ENCODE measurements at places on chromosomes 13 and 19. TPM values are rescaled to one million over a fixed set of nuclear protein-coding genes. Genes with fewer than 3 reads are reported as not detected.

- no peak for DNase-seq
These were observed 2486.0 kb upstream of the PCDH20 start for GRCh38 chr13:63901630-63902029.

GRCh38 chr13:90717451-90717936 lies 630.0 kb upstream of the MIR17HG start:
- no peak for DNase-seq

DNA sequence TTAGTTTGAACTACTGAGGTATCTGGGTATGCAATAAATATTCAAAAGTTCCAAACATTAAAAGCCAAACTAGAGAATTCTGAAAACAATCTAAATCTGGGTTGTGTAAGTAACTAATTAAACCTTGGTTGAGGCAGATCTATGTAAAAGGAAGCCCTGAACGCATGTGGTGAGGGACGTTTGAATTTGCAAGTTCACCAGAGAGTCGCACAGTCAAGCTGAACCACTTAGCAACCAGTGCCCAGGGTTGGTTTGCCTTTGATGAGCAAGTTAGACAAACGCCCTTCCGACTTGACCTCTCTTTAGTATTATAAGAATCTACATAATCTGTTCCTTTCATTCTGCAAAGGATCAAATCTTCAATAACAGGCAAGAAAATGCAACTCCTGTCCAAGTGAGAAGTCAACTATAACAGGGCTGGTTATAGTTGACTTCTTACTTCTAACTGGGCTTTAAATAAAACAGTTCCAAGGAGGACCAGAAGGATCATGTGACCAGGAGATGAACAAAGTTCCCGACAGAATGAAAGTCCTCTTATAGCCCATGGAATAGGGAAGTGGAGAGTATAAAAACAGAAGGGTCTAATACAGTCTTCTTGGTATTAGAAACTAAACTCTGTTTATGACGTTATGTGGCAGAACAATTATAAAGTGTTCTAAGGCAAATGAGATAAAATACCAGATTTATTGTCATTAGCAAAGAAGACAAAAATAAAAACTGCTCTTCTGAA lies 40.6 kb downstream of the PHF11 start:
- DNase-seq, result no peak

- DNase-seq, result no peak
These were observed 8.1 kb upstream of the THSD1 start for GRCh38 chr13:52414051-52414450.

- DNase-seq, result no peak
These were observed 15.6 kb upstream of the FAM124A start for GRCh38 chr13:51206584-51206983.

DNA sequence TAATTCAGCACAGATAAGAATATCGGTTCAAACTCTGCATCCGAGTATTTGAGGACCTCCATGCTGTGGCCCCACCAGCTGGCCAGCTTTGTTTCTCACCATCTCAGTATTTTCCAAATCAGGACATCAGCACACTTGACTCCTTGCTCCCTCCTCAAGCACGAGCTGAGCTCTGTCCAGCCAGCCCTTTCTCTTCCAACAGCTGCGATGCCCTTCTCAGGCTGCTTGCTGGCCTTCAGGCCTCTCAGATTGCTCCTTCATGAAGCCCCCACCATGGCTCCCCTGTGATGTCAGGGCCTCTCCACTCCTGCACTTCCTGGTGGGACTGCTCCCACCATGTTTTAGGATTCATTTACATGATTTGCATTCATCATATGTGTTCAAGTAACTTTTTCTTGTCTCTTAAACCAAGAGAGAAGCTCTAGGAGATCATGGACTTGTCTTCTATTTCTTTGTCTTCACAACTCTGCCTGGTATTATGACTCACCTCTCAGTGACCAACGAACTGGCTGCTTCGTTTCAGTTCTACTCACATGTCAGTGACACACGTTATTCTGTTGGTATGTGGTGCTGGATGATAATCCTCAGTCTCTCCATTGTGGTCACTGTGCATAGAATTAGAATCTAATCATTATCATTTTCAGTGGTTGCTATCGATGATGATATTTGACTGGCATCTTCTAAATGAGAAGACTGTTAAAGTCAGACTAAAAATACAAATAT lies 471.7 kb downstream of the EFNB2 start:
- DNase-seq, result no peak

DNA sequence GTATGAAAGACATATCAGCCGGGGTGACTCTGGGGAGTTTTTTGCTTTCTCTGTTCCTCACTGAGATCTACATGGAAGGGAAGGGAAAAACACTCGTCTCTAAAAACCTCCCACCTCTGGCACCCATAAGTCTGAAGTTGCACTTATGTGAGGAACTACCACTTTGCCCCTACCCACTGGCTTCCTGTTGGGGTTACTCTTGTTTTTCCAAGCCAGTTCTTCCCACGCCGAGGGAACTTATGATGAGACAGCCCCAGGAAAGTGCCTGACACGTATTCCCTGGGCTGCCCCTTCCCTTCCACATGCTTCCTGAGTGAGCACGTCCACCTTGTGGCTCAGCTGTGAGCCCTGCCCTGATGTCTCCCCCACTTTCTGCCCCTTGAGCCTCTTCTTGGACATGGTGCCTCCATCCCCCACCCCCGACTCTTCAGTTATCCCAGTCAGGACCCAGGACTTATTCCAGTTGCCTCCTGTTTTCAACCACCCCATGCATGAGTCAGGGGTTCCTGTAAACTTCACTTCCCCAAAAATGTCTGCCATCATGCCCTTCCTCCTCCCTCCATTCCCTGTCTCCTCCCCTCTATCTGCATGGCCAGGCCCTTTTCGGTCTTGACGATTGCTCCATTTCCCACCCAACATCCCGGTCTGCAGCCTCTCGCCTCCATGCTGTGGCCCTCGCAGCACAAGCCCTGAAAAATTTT lies 5.1 kb upstream of the SIGLEC7 start:
- DNase-seq, result no peak

DNA sequence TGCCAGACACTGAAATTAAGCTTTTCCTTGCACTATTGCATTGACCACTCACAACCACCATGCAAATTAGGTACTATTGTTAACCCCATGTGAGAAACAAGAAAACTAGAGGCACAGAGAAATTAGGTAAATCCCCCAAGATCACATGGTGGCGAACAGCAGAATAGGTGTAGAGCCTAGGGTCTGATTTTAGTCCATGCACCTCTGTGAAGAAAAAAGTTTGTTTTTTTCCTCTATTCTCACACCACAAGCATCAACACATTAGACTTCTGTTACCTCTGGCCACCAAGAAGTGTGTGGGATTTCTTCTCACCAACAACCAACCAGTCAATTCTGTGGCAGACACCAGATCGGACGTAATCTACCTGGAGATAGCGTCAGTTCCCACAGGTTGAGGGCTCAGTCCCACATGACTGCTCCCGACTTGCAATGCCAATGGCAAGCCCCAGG lies 391.9 kb downstream of the COG6 start:
- DNase-seq, result no peak

DNA sequence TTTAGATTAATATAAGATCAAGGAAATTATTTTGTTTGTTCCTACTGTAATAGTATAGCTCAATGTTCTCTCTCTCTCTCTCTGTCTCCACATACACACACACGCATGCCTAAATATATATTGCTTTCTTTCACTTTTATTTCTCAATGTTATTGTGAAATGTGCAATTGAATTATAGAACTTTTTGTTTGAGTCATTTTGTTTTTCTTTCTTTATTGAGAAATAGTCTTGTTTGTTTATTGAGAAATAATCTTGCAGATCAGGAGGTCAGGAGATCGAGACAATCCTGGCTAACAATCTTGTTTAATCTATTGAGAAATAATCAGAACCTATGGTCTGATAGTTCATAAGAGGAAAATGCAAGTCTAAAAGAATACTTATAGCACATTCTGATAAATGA lies 1581.3 kb downstream of the EFNB2 start:
- no peak for DNase-seq

DNA sequence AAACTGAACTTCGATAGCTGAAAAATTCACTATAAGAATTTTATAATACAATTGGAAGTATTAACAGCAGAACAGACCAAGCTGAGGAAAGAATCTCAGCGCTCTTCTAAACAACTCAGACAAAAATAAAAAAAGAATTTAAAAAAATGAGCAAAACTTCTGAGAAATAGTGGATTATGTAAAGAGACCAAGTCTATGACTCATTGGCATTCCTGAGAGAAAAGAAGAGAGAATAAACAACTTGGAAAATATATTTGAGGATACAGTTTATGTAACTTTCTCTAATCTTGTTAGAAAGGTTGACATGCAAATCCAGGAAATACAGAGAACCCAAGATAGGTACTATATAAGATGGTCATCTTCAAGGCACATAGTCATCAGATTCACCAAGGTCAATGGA lies 25.4 kb downstream of the SLC25A15 start:
- DNase-seq, result no peak

- DNase-seq, result no peak
These were observed 693 bp downstream of the RFXAP start for GRCh38 chr13:36819739-36820090.

DNA sequence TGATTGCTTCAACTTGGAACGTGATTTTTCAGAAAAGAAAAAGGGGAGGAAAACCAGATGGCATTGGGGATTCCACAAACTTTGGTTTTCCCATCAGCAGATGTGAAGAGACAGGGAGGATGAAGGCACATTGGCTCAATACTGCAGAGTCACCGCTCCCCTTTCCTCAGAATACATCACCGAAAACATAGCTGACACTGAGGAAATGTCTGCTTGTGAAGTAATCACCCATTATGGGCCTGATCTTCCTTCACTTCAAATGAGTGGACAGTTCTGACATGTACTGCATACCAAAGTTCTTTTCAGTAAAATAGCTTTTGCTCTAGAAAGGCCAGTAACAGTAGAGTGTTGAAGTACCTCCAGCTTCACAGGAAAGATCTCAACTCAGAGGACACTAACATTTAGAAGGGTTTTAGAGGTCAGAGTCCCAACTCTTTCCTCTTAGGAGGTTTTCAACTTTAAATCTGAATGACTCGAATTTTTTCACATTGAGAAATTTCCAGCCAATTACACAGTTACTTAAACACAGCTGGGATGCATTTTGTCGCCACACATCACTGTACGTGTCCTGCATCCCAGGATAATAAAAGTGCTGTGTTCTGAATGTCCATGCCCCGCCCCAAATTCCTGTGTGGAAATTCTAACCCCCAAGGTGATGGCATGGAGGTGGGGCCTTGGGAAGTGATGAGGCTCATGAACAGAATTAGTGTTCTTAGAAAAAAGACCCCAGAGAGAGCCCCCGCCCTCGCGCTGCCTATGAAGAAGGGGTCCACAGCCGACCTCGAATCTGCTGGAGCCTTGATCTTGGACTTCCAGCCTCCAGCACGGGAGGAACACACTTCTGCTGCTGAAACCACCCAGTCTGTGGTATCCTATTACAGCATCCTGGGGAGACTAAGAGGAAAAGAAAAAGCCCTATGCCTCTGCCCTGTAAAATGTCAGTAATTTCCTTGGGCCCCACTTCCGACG lies 77.7 kb downstream of the COL4A1 start:
- no peak for DNase-seq

- no peak for DNase-seq
These were observed 7.8 kb downstream of the CYP4F12 start for GRCh38 chr19:15680478-15681322.

DNA sequence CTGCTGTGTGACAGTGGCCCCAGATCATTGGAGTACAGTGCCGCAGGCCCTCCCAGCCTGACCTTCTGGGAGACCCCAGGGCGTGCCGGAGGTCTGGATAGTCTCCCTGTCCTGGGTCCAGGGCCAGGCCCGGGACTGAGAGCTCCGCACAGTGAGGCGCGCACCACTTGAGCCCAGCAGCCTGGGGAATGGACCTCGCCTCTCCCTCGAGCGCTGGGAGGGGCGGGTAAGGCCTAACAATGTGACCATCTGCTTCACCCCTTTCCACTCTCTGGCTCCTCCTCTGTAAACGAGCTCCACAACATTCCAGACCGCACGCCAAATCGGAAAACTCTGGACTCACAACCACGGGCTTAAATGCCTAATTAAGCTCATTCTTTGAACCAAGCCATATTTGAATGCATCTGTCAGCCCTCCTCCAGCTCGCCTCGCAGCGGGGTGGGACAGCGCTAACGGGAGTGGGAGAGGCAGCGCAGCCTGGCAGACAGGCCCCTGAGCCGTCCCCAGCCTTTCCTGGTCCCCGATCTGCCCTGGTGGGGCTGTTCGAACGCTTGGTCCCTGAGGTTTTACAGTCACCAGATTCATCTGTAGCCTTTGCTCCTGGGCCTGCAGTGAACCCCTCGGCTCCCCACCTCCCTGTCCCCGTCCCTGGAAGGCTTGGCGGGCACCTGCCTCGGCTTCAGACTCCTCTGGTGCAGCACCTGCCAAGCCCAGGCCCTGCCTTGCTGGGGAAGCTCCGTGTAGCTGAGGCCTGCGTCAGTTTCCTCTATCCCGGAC lies 120.7 kb upstream of the VSTM2B start:
- DNase-seq, result no peak

DNA sequence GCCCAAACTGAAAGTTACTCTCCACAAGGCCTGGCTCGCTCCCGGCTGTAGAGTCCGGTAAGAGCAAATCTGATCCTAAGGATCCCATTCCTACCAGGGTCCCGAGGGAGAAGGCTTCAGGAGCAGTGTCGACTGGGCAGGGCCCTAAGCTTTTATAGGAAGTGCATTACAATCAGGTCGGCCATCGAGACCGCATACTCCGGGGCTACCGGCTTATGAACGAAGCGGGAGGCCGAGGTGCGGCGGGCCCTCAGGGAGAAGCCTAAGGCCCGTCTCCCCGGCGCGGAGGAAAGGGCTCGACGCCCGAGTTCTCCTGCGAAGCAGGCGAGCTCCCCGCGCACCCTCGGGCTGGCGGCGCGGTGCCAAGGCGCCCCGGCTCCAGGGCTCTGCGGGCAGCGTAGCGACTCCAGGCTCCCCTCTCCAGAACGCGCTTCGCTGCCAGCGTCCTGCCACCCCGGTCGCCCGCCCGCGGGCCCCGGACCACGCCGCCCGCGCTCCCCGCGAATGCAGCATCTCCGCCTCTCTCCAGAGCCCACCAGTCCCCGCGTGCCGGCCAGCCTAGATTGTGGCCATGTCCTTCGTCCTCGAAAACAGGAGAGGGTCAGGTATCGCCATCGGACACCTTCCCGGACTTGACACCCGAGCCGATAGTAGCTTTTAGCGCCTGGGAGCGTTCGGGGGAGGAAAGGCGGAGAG lies 1.4 kb downstream of the EFNB2 start:
- no peak for DNase-seq

GRCh38 chr19:46386996-46387712 lies 26.2 kb downstream of the CCDC8 start:
- DNase-seq, result no peak

DNA sequence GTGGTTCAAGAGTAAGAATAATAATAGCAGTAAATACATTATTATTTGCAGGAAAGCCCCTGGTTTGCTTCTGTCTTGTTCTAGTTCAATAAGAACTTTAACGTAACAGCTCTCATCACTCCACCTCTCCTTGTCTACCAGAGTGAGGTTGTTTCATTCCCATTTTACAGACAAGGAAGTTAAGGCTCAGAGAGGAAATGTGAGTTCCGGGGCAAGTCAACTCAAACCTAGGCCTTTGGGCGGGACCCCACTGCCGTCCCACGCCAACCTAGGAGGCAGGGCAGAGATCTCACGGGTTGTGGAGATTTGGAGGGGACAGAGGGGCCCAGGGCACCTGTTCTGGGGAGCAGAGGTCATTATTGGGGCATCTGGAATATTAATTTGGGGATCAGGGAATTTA lies 1.5 kb downstream of the MAP4K1 start:
- DNase-seq, result no peak

Gene HIPK4
- not detected for total RNA-seq

Gene FUT3
- total RNA-seq, result not detected

Gene ZNF726
- total RNA-seq, result 0.27 TPM

Gene LAIR2
- not detected for total RNA-seq

Gene NLRP7
- not detected for total RNA-seq

Gene PSG11
- total RNA-seq, result not detected

Data from thoracic aorta (tissue), 2 donors.